ENCODE measurements at places on chromosomes 16 and 17.

- DNase-seq, result no peak
Observed at GRCh38 chr17:6254036-6254435, 180.9 kb downstream of the AIPL1 start.

GRCh38 chr16:11262915-11263314 lies 6.2 kb downstream of the TNP2 start:
- no peak for DNase-seq

DNA sequence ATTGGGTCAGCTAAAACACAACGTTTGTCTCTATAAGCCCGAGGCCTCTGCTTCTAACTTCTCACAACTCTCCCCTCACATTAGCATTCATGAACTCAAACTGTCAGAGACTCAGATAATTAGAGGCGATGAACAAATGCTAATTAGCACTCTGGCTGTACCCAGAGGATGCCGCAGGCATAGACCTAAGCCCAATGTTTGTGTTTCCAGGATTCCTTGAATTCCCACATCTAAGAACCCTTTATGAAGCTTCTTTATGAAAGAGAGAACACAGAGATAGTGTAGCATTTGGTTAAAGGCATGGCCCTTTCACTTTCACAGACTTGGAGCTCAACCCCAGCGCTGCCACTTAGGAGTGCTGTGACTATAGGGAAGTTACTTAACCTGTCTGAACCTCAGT lies 512.2 kb downstream of the GRIN2A start:
- DNase-seq, result no peak

DNA sequence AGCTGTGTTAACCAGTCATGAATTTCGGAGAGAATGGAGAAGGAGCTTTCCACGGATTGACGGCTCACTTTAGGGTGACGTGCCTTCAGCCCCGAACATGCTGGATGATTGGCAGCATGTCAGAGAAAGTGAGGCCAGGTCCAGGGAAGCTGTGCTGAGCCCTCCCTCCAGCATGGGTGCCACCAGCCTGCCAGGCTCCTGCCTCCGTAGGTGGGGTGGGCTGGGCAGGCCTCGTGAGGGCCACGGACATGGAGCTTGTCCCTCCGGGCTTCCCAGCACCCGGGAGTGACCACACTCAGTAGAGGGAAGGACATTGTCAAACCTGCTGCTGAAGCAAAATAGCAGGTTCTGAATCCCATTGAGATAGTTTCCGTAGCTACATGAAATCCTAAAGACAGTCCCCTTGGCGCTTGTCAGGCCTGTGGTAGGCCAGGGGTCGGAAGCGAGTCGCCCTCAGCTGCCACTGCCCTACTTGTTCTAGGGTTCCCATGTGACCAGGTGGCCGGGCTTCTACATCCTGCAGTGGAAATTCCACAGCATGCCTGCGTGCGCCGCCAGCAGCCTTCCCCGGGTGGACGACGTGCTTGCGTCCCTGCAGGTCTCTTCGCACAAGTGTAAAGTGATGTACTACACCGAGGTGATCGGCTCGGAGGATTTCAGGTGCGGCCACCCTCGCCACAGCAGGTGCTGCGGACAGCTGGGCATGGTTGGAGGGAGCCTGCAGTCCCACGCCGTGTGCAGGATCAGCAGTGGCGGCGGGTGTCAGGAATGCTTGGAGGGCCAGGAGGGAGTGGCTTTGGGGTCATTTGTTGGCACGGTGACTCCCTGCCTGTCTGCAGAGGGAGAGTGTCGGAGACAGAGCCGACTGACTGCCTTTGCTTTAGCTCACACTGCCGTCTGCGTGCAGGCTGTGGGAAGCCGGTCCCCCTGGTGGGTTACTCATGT lies 72.3 kb downstream of the SEC14L1 start:
- DNase-seq, result no peak

DNA sequence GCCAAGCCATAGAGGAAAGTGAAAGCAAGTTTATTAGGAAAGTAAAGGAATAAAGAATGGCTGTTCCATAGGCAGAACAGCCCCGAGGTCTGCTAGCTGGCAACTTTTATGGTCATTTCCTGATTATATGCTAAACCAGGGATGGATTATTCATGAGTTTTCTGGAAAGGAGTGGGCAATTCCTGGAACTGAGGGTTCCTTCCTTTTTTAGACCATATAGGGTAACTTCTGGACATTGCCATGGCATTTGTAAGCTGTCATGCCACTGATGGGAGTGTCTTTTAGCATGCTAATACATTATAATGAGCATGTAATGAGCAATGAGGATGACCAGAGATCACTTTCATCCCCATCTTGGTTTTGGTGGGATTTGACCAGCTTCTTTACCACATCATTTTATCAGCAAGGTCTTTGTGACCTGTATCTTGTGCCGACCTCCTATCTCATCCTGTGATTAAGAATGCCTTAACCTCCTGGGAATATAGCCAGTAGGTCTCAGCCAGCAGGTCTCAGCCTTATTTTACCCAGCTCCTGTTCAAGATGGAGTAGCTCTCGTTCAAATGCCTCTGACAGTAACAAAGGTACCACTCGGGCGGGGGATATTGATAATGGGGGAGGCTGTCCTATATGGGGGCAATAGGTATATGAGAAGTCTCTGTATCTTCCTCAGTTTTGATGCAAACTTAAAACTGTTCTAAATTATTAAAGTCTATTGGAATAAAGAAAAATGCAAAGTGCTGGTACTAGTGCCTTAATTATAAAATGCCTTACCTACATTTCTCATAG lies 38.9 kb upstream of the HELZ start:
- DNase-seq, result no peak

DNA sequence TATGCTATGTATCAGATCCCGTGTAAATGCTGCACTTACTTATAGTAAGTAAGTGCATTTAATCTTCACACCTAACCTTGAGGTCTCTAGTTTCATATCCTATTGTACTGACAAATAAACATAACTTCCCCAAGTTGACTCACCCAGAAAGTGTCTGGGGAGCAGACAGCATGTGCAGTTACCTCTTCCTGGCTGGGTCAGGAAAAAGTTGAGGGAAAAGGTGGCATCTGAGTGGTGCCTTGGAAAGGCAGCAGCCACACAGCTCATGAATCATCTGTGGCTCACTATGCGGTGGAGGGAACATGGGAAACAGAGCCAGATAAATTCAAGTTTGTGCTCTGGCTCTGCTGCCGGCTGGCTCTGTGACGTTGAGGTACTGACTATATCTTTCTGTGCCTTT lies 382.0 kb upstream of the DYNLRB2 start:
- peak; percentile 52 for DNase-seq

DNA sequence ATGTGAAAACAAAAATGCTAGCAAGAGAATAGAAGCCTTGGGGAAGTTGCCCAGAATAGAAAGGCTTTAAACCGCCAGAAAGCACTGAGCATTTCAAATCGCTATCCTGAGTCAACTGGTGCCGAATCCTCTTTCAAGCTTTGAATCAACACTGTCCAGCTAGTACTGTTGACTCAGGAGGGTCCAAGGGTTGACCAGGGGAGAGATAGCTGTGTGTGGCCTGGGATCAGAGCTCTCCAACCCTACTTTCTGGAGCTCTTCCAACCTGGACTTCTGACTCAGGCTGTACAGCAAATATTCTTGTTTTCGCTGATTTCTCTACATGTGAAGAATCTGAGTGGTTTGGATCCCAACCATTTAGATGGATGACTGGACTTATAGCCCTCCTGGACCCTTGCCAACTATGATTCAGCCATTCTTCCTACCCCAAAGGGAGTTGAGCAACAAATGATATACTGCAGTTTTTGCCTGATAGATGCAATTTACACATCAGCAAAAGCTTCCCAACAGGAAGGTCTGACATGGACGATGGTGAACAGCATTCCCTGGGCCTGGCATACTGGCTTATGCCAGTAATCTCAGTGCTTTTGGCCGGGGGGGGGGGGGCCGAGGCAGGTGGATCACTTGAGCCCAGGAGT lies 154.0 kb upstream of the SDK2 start:
- peak; percentile 45 for DNase-seq

DNA sequence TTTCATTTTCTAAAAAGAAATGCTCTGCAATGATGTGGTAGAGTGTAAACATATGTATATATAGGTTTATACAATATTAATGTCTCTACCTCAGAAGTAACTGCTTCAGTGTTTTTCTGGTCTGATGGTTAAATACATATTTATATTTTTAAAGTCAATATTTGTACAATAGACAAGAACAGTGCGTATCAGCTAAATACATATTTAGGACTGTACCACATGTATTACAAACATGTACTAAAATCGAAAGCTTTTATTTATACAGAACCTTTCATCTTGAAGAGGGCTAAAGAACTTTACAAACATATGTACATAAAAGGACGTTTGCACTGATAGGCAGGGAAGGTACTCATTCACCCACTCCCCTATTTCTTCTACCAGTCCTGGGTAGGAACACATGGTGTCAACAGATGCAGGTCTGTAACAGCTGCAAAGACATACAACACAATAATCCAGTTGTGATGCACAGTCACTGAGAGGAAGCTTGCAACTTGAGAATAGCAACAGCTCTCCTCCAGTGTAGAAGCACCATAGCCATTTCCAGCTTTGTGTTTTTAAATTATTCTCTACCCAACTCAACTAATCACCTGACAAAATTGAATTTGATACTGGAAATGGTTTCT lies 206.9 kb upstream of the C17orf78 start:
- DNase-seq, result no peak

- DNase-seq, result no peak
Observed at GRCh38 chr16:10787304-10787703, 31.3 kb downstream of the TVP23A start.

- DNase-seq, result peak; percentile 56
Observed at GRCh38 chr17:66255112-66255511, 25.9 kb upstream of the APOH start.

DNA sequence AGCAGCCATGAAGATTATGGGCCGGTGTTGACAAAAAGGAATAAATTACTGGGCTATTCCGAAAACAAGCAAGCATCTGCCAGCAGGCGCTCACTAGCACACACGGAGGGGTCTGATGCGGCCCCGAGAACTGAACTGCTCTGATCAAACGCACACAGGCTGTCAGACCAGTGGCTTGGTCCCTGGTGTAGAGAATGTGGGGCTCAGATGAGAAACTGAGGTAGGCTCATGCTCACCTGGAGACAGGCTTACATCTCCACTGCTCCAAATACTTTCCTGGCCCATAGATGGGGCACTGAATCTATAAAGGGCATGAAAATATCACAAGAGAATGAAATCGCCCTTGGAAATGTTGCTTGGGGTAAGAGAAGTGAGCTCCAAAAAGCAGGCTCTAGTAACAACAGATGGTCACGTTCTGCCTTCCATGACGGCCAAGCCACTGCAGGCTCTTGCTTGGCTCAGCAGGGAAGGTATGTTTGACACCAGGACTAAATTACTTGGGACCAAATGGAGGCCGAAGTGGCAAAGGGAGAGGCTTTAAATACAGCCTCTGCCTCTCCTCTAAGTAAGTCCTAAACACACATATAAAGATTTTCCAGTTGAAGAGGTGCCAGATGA lies 5.4 kb downstream of the ABR start:
- DNase-seq, result no peak

GRCh38 chr16:49969091-49970030 lies 55.7 kb upstream of the CNEP1R1 start:
- DNase-seq, result no peak

DNA sequence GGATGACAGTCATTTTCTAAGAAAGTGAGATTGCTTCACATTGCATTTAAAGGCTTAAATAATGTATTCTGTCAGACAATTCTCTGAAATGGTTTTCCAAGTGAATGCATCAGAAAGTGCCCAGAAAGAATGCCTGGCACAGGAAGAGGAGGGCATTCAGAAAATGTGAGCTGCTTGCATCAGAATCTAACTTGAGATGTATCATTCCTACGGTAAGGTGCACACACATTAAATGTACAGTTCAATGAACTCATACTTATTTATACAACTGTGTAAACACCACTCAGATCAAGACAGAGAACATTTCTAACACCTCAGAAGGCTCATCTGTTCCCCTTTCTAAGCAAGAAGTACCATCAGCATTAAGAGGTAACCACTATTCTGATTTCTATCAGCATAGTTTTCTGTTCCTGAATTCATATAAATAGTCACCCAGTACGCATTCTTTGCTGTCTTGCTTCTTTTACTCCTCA lies 638.0 kb downstream of the MAF start:
- no peak for DNase-seq

- no peak for DNase-seq
Observed at GRCh38 chr16:86651823-86652222, 73.5 kb downstream of the FOXL1 start.

- DNase-seq, result no peak
Observed at GRCh38 chr16:19346335-19346922, 60.9 kb downstream of the CLEC19A start.

- DNase-seq, result no peak
Observed at GRCh38 chr16:3234543-3234856, 458 bp downstream of the ZNF200 start.

DNA sequence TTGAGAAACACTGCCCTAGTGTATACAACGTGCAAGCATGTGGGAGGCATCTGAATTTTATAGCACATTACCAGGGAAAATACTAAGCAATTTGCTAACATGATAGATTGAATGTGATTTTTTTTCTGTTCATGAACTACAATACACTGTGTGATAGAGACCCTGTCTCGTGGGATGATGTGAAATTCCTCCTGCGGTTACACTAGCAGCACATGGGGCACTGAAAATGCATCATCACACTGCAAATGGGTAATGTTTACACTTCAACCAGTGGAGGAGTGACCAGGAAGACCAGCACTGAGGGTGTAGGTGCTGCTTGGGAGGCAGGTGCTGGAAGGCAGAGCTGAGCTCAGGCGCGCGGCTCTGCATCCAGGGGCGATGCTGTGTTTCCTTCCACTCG lies 28.8 kb downstream of the ORC6 start:
- no peak for DNase-seq

- no peak for DNase-seq
Observed at GRCh38 chr17:76845541-76846017, 22.6 kb upstream of the MGAT5B start.

DNA sequence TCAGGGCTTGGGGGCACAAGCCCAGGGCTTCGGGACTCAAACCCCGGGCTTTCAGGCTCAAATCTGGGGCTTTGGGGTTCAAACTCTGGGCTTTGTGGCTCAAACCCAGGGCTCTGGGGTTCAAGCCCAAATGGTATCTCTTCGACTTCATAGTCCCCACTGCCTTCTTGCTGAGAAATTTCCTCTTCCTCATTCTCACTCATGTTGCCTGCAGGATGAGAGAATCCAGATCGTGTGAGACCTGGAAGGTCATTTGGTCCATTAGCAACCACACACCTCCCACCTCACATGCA lies 576 bp downstream of the ZNF768 start:
- no peak for DNase-seq

All from AG08396 (cell line).